ENCODE measurements at places on chromosomes 11 and 22.

GRCh38 chr11:6531267-6531752 lies 34.2 kb downstream of the DNHD1 start:
- peak; percentile 11 for DNase-seq

DNA sequence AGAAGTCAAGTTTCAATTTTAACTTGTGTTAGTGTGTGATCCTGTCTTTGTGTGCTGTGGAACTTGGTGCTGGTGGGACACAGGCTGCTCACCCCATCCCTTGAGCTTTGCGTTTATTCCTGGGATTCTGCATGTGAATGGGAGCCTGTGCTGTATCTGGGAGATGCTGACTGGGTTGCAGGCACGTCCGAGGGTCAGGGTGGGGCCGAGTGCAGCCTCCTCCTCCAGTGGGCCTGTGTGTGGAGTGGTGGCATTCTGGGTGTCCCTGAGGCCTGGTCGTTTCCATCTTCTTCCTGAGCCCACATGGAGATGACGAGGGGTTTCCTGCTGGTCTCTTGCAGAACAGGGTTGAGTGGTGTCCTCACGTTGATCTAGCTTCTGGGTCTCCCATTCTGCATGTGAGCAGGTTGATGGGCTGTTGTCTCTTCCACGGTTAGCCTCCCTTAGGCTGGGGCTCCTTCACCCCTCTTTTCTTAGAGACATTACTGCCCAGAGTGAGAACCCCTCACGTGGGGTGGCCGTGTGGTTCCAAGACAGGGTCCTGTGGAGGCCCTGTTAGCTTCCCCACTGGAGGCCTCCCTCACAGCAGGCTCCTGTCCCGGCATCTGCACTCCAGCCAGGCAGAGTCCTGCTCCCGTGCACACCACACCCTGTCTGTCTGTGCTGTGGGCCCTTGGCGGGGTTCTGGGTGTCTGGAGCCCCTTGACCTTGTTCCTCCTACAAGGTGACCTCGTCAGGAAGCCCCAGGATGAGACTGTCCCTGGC lies 4.9 kb downstream of the PTDSS2 start:
- no peak for DNase-seq

DNA sequence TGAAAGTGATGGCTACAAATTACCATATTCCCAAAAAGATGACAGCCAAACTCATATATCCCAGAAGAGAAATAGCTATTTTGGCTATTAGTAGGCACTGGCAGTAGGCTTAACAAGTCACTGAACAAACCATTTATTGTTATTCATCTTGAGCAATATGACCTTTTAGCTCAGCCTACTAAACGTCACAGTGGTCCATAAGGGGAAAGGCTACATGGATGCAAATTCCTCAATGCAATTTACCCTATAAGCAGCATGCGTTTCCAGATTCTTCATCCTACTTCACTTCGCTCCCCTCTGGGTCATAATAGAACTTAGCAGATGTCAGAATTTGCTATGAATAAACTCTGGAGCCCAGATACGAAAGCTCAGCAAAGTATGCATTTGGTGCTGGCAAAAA lies 114.0 kb downstream of the SIK3 start:
- DNase-seq, result no peak

GRCh38 chr11:7905961-7906429 lies 25.1 kb downstream of the OR10A6 start:
- DNase-seq, result no peak

DNA sequence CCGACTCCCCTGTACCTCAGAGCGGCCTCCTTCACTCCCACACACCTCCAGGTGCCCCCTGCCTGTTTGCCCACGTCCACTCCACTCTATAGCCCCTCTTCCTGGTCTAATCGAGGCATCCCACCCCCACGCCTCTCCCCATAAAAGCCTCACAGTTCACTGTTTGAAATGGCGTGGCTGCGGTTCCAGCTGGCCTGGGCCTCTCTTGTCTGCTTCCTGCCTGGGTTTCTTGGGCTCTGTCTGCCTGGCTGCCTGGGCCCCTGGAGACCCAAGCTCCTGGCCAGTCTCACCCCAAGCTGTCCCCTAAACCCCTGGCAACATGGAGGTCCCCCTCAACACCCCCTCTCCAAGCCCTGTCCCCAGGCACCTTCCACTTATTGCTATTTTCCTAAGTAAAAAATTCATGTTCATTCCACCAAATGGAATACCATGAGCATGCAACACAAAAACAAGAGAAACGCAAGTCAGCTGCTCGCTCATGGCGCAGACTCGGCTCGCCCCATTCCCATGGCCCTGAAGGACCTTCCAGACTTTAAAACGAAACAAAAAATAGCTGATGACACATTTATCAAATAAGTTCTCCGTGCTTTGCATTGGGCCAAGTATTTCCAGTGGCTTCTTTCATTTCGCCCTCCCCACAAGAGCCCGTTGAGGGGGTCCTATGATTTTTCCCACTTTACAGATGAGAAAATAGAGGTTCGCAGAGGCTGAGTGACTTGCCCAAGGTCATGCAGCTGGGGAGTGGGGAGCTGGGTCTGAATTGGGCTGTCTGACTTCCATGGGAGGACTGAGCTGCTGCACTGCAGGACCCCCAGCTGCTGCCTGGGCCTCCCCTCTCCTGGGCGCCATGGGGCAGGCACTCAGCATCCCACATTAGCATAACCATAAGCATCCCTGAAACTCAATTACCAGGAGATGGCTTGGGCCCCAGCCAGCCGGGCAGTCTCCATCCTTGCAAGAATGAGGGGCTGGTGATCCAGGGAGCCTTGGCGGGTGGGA lies 11.7 kb upstream of the FLRT1 start:
- no peak for DNase-seq

GRCh38 chr11:73961321-73961720 lies 10.5 kb downstream of the DNAJB13 start:
- DNase-seq, result no peak

DNA sequence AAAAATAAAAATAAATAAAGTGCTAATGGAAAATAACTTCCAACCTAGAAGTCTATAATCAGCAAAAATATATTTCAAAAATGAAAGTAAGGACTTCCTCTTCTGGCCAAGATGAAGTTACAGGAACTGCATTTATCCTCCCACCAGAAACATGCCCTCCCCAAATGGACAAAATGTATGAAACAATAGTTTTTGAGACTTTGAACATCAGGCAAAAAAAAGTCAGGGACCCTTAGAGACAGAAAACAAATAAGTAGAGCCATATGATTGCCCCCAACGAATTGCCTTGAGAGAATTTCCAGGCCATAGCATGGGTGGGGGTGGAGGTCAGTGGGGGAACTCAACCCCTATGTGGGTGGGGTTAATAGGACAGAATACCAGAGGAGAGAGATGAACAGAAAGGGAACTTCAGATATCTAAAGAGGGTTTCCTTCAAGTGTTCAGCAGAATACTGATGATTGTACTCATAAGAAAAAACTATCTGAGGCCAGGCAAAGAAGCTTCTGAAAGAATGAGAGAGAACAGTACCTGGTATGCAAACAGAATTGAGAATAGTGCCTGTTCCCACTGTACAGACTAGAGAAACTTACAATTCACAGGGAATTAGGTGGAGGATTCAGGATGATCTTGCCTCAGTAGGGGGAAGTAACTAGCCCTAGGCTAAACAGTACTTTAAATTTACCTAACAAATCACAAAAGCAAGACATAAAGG lies 26.6 kb upstream of the IL10RA start:
- DNase-seq, result no peak

- no peak for DNase-seq
Measured at GRCh38 chr11:114556135-114556534, 3.5 kb downstream of the NXPE1 start.

- no peak for DNase-seq
Measured at GRCh38 chr11:43555186-43555585, 125.4 kb upstream of the HSD17B12 start.

DNA sequence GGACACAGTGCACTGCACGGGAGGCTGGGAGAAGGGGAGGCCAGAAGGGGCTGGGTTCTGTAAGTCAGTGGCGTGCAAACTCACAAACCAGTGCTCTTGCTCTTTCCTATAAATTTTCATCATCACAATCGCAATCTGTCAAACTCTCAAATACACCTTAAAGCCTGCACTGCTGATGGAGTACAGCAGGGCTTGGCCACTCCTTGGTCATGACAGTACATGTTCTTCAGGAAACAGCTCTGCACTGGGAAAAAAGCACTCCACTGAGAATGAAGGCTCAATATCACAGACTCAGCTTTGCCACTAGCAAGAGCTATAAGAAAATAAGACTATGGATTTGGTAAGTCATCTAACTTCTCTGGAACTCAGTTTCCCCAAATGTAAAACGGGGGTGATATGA lies 111.0 kb downstream of the RBFOX2 start:
- DNase-seq, result no peak

DNA sequence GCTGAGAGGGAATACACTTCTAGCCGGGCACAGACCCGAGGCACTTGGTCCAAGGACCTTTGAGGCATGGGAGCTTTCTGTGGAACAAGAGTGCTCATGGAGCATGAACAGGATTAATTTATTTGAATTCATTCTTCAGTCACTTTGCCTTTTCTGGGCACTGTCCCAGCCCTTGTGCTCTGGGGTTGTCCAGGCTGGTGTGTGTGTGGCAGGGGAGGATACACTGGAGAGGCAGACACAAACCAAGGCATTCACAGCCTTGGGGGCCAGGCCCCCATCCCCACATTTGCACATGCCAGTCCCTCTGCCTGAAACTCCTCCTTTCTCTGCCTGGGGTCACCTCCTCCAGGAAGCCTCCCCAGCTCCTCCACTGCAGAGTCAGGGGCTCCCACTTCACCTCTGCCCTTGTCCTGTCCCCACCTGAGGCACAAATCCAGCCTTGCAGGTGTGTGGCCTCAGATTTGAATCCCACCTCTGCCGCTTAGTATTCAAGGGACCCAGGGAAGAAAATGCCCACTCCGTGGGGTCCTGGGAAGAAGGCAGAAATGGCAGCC lies 55.5 kb downstream of the MYO7A start:
- DNase-seq, result peak; percentile 43

- DNase-seq, result peak; percentile 71
Measured at GRCh38 chr11:14380947-14381561, 22.1 kb upstream of the RRAS2 start.

GRCh38 chr11:115616971-115617370 lies 112.8 kb upstream of the CADM1 start:
- DNase-seq, result no peak

- no peak for DNase-seq
Measured at GRCh38 chr11:1924646-1925372, 5.3 kb downstream of the TNNT3 start.

- DNase-seq, result no peak
Measured at GRCh38 chr11:28514391-28514790, 406.2 kb downstream of the METTL15 start.

GRCh38 chr11:914747-915501 lies 4.3 kb upstream of the CHID1 start:
- DNase-seq, result no peak

DNA sequence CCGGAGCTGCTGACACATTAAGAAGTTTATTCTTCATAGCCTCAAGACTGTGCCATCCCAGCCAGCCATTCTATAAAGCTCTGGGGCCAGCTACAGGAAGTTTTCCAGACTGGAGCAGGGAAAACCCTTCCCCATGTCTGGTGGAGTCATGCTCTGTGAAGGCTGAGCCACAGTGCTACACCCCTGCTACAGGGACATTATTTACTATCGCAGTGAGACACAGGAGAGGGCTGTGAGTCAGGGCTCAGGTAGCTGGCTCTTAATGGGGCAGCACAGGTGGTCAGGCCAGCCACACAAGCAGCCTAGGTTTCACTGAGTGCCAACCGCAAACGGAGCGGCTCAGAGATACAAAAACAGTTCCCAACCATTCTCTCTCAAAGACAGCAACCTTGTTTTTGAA lies 12.1 kb downstream of the HPS4 start:
- no peak for DNase-seq

DNA sequence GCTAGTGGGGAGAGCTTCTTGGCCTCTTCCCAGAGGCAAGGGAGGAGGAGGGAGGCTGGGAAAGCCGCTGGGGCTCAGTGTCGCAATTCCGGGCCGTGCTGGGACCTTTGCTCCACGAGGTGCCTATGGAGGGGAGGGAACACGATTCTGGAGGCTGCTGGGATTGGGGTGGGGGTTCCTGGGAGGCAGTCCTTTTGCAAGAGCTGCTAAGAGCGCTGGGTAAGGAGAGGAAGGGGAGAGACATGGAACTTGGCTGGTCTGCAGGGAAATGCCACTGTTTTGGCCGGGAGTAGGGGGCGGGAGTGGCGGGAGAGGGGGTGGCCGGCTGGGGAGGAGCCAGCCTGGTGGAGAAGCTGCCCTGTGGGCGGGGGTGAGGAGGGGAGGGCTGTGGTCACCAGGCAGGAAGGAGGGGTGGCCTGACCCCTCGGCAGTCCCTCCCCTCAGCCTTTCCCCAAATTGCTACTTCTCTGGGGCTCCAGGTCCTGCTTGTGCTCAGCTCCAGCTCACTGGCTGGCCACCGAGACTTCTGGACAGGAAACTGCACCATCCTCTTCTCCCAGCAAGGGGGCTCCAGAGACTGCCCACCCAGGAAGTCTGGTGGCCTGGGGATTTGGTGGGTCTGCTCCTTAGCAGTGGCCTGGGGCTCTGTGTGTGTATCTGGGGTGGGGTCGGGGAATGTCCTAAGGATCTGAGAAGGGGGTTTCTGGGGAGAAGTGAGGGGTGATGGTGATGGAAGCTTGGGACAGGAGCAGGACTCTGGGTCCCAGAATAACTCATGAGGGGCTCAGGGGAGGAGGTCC lies at the start of gene NR1H3:
NR1H3 (plus strand) TSS at position 480 of the 800 bp plus-strand sequence. CDS start 1,221 bp downstream, outside the sequence.
- peak; percentile 28 for DNase-seq

DNA sequence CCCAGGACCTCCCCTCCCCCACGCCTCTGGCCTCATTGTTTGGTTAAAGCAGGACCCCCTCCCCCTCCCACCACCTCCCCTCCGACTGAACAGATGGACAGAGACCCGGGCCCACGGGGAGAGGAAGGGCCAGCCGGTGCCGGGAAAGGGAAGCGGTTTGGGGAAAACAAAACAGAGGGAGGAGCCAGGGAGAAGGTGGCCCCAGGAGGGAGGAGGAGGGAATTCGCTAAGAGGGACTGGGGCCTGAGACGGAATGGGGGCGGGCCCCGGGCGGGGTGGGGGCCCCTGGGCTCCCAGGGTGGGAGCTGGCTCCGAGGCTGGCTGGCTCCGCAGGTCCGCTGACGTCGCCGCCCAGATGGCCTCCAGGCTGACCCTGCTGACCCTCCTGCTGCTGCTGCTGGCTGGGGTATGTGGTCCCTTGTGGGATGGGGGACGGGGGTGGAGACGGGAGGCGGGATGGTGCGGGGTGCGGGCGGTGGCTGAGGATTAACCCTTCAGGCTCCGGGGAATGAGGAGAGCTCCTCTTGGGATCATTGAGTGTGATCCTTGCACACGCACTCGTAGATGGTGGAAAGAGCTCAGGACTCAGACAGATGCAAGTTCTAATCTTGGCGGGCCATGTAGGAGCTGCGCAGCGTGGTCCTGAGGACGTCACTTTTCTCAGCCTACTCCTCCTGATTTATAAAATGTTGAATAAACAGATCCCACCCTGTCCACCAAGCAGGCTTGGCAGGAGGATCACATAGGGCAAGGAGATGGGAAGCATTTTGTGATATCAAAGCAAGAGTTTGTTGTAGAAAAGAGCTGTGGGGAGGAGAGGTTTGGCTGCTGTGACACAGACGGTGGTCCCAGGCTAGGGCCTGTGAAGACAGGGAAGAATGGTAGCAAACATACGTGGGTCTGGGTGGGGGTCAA lies 688 bp downstream of the SERPING1 start:
- no peak for DNase-seq

- no peak for DNase-seq
Measured at GRCh38 chr11:37905707-37906417, 1307.8 kb upstream of the RAG2 start.

- no peak for DNase-seq
Measured at GRCh38 chr22:46107753-46108563, 42.4 kb upstream of the PPARA start.
